Stimulated activated CD8-positive, alpha-beta memory T cell treated with anti-CD3 and anti-CD28 coated beads, Interleukin-7, amount 100 ng/mL, for 48 hours (primary cell): ENCODE measurements at places on chromosomes 3 and 15.

DNA sequence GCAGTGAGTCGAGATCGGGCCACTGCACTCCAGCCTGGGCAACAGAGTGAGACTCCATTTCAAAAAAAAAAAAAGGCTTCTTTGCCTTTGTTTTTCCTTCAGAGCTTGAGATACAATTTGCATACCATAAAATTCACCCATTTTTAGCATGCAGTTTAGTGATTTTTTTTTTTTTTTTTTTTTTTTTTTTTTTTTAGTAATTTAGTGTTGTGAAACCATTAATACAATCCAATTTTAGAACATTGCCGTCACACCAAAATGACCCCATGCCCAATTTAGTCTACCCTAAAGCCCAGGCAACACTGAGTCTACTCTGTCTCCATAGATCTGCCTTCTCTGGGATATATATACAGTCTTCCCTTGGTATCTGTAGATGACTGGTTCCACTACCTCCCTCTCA is 61.1 kb downstream of the USP50 start:
- DNase-seq = no peak

GRCh38 chr3:189756582-189757078 is 125.4 kb downstream of the TP63 start:
- no peak for DNase-seq

DNA sequence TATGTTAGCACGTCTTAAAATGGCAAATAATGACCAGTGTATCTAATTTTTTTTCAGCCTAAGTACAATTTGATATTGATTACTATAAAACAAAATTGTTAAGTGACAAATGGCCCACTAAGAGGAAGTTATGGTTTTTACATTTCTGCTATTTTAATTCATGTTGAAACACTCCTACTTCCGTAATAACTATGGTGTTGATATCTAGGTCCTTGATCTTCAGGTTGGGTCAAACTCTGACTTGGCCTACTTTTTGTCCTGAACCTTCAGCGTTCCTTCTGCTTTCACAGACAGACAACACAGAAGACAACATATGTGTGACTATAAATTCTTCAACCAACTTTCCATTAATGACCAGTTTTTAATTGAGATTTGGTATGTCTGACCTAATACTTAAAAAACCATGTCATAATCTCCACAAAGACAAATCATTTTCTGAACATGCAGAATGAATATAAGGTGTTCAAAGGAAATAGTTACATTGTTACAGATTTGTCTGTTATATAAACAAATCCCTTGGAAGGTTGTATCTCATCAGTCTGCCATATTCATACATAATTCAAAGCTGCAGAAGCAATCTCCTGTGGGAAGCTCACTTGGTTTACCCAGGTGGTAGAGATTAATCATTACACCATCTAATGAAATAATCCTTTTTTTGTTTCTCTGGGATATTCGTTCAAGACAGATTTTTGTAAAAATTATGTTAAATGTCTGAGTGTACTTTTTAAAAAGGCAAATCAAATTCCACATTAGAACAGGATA is 92.1 kb upstream of the TSPAN3 start:
- no peak for DNase-seq

DNA sequence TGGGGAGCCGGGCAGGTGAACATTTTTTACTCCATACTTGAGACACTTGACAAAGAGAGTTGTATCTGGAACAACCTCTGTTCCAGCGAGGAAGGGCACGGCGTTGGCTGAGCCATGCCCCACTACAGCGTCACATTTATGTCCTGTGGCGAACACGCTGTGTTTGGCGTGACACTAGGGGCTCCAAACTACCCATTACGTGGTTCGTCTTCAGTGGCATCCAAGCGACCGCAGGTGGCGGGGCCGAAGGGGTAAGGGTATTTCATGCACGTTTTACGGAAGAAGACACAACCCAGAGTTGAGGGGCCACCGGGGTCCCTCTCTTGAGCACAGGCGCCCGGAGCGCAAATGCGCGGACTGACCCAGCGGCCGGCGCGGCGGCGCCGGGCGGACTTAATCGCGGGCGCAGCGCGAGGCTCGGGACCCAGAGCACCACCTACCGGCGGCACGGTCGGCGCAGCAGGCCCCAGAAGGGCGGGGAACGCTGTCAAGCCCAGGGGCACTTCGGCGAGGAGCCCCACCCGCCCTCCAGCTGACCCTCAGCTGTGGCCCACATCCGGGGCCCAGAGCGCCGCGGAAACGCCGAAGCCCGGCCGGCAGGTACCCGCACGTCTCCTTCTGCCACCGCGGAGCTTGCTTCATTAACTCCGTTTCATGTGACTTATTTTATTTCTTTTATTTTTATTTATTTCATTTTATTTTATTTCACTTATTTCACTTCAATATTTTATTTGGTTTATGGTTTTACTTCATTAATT is 36.4 kb upstream of the TRIM71 start:
- peak; percentile 58 for DNase-seq

- DNase-seq = no peak
Measured at GRCh38 chr3:80232760-80233159, 465.0 kb upstream of the ROBO1 start.

- no peak for DNase-seq
Measured at GRCh38 chr15:66474135-66474534, 23.4 kb downstream of the SNAPC5 start.

DNA sequence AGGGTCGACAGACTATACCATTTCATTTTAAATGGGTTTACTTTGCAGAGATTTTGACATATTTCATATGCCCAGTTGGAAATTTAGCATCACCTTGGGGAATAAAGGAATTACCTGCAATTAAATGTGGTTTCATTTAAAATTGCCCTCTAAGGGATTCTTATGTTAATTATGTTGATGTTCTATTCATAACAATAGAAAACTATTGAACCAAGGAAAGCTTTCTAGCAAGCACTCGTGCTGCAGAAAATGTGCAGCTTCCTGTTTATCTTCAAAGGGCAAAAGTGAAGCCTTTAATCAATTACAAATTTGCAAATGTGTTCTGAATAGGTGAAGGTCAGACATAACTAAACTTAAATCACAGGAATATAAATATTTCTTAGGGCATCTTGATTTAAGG is 352.1 kb downstream of the CHST2 start:
- DNase-seq = no peak

DNA sequence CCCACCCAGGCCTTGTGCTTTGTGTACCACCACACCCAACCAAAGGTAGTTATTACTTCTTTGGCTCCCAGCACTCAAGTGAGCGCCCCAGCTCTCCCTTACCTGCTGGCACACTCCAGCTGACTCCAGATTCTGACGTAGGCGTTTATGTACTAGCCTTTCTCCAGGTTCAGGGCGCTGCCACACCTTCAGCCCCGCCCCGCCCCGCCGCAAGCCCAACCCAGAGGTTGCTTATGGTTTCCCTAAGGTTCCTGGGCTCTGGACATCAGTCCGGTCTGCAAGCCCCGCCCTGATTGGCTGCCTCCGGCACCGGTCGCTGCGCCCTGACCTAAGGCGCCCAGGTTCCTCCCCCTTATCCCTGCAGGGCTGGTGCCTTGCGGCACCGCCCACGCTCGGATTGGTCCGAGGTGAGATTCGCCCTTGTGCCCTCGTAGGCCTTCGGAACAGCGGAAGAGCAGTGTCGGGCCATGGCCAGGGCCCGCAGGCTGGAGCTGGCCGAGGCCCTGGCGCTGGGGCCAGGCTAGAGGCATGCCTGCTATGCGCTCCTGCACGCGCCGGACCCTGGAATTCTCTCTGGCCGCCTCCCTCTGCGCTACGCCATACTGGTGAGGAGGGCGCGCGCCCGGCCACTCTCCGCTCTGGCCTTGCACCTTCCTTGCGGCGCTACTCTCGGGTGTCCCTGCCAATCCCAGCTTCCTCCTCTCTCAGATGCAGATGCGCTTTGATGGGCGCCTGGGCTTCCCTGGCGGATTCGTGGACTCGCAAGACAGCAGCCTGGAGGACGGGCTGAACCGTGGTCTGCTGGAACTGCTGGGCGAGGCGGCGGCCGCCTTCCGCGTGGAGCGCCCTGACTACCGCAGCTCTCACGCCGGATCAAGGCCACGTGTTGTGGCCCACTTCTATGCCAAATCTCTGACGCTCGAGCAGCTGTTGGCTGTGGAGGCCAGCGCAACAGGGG is 19.8 kb upstream of the NUDT16 start:
- no peak for DNase-seq

- peak; percentile 10 for DNase-seq
Measured at GRCh38 chr3:100400419-100400779, 490 bp downstream of the TOMM70 start.

- no peak for DNase-seq
Measured at GRCh38 chr15:26660241-26660640, 112.6 kb downstream of the GABRB3 start.

DNA sequence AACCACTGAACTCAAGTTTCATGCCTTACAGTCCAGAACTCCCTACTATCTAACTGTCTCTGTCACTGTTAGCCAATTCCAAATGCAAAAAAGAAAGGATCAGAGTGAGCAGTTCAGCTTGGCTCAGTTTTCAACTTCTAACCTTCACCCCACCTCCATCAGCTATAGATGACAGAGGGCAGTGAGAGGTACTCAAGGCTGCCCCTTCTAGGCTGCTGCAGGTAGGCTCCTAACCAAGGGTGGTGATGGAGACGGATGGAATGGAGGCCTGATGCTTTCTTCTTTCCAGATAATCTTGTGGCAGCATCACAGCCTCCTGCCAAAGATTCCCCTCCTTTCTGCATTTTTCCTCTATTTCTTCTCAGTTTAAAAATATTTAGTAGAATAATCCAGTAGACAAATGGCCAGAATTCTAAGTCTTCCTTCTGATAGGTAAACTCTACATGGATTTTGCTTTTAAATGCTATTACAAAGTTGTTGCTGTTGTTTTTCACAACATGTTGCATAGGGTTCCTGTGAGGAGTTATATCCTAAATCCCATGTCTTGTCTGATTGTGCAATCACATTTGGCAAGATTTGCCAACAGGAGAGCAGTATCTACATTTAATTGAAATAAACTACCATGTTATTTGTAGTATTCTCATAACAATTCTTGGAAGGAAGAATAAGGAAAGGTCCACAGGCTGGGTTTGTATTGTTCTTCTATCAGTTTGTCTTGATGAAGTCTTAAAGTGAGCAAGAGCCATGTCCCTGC is 301.6 kb upstream of the TRIM42 start:
- DNase-seq = no peak

GRCh38 chr3:4949659-4950058 is 29.6 kb upstream of the BHLHE40 start:
- no peak for DNase-seq

DNA sequence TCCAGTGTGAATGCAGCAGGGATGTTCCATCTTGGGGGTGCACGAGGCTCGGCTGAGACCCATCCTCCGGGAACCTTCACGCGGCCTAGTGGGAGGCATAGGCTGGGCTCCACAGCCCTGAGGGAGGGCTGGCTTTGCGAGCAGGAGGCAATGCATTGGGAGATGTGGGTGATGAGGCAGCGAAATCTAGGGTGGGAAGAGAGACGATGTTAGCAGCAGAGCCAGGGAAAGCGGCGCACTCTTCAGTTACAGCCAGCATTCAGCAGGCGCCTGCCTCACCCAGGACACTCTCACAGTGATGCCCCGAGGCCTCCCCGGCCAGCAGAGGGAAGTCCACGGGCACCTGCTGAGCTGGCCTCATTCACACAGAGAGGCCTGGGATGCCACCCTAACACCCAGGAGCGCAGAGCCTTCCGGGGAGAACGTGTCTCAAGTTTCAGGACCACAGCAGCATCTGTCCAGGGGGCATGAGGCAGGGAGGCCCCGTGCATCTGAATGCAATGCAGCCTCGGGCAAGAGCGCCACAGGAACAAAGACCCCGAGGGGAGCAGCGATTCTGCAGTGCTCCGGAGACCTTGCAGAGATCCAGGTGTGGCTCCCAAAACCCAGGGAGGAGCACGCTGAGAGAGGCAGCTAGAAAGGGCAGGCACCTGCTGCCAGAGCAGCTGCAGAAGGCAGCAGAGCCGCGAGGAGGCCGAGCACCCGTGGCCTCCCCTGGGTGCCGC is 102.4 kb downstream of the NUP210 start:
- DNase-seq = no peak

DNA sequence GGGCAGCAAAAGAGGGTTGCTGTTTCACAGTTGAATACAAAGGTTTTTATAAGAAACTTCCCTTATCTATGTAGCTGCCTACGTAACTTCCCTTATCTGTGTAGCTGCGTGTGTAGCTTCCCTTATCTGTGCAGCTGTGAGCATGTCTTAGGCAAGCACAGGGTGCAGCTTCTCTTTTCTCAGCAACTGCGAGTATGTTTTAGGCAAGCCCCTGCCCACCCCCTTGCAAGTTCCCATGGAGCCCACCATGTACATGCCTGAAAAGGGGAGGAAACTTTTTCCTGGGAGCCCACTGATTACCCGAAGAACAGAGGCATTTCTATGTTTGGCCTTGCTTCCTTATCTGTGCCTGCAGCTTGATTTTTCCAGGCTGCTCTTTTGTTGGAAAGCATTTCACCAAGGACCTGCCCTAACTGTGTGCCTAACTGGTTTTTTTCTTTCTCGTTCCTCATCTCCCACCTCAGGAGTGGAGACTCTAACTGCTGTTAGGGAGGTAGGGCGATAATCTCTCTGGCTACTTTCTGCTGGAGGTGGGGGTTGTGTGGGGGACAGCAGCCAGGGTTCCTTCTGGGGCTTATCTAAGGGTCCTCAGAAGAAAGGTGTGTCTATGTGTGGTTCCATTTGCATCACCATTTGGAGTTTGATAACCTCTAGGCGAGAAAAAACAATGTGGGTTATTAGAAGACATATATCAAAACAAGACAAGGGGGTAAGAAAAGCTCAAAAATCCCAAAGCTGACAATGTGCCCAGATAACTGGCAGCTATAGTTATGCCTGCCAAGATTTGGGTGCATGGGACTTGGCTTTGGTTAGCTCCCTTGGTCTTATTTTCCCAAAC is 26.0 kb downstream of the SORD start:
- DNase-seq = no peak

- DNase-seq = no peak
Measured at GRCh38 chr3:172546105-172546504, 22.9 kb upstream of the TNFSF10 start.

- DNase-seq = no peak
Measured at GRCh38 chr3:135131290-135131689, 336.2 kb downstream of the EPHB1 start.

DNA sequence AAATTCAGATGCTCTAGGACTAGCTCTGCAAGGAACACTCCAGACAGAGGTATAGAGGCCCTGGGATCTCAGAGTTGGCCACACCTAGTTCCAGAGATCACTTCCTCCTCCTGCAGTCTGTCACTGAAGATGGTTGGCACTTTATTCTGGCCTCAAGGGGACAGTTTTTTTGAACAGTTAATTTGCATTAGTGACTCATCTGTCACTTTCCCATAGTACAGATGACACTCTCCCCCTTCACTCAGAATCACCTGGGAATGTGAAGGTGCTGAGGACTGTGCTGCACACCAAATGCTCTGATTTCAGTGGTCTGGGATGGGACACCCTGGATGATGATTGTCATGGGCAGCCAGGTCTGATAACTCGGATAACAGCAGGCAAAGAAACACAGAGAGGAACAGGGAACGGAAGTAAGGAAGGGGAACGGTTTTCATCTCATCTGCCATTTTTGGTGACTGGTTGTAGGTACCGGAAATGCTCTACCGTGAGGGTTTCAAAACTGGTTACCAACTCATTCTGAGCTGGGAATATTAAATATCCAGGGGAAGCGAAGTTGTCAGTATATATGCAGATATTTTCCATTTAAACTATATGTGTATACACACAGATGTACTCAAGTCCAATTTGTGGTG is 232.5 kb upstream of the ST8SIA2 start:
- DNase-seq = no peak
